ENCODE measurements at places on chromosomes 11 and 22.

GRCh38 chr11:69893631-69894030 is 74.4 kb upstream of the FGF3 start:
- DNase-seq, result no peak

DNA sequence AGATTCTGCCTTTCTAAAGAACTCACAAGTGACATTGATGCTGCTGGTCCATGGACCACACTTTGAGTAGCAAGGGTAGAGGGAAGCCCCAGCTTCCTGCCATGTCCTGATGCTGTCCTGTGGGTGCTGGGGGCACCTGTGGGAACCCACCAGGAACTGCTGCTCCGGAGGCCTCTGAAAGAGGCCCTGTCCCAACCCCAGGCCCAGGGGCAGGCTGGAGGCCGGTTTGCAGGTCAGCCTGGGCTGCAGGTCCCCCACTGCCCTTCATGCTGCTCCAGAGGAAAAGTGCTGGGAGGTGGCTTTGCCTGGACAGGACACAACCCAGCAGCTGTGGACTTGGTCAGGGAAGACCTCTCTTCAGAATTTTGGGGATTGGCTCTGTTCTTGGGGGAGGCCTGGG is 44.8 kb upstream of the SLC22A12 start:
- DNase-seq, result no peak

- DNase-seq, result no peak
These were observed 2.2 kb upstream of the SLC35C1 start for GRCh38 chr11:45802531-45803317.

DNA sequence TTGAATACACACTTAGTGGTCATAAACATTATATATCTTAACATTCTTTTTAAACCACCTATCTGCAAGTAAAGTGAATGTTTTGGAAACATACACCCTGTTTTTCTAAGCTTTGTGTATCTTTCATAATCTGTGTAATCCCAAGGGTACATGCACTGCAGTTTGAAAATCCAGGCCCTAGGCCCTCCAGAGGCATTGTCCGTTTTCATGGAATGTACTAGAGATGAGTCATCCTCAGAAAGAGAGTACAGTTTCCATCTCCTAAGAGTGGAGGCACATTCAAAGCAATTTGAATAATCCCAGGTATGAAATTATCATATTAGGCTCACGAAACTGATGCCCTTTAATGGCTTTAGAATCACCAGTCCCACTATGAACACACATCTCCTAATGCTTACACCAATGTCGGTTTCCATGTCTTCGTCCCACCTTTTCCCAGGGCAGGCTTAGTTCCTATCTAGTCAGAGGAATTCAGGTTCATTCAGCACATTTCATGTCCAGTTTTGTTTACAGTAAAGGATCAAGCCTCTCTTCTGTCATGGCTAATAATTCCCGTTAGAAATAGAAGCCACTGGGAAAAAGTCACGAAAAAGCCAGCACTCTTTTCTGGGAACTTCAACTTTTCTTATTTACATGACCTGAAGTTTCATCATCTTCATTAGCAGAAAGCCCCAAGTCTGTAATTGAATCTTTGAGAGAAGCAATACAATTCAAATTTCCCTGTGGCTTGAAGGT is 39.5 kb upstream of the CD44 start:
- DNase-seq, result no peak

DNA sequence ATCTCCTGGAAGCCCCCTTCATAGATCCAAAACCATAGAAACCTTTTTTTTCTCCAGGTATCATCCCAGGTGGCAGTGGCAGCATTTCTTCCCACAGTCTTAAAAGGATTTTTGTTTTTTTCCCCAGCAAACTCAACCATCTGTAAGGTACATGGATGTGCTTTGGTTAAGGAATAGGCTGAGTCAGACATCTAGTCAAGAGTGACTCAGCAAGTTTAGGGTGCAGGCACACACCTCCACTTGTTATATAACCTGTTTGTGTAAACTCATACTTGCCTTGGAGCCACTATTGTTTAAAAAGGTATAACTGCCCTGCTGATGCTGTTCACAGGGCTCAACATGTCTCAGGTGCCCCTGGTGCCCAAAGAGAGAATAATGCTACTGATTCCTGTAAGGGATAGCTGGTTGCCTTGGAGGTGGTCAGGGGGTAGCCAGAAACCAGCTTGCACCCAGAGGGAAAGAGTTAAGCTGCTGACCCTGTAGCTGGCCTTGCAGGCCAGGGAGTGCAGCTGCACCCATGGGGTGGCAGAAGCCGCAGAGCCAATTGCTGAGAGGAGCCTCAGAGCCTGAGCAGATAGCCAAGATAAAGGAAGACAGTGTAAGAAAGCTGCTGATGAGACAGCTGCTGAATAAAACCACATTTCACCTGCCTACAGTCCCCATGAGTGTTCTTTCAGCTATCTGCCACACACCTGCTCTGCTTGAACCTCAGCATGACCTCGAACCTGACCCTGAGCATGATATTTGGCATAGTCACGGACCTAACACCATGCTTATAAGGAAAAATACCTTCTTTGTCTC is 1726.1 kb upstream of the RAG2 start:
- no peak for DNase-seq

- peak; percentile 87 for DNase-seq
These were observed at the start of gene ABTB2 for GRCh38 chr11:34357701-34358257. TSS of gene ABTB2 (minus strand) at chr11:34358010.

GRCh38 chr11:46038529-46038928 is 82.7 kb downstream of the PHF21A start:
- DNase-seq, result no peak

GRCh38 chr22:37273126-37273845 is 9.0 kb upstream of the CYTH4 start:
- DNase-seq, result no peak

DNA sequence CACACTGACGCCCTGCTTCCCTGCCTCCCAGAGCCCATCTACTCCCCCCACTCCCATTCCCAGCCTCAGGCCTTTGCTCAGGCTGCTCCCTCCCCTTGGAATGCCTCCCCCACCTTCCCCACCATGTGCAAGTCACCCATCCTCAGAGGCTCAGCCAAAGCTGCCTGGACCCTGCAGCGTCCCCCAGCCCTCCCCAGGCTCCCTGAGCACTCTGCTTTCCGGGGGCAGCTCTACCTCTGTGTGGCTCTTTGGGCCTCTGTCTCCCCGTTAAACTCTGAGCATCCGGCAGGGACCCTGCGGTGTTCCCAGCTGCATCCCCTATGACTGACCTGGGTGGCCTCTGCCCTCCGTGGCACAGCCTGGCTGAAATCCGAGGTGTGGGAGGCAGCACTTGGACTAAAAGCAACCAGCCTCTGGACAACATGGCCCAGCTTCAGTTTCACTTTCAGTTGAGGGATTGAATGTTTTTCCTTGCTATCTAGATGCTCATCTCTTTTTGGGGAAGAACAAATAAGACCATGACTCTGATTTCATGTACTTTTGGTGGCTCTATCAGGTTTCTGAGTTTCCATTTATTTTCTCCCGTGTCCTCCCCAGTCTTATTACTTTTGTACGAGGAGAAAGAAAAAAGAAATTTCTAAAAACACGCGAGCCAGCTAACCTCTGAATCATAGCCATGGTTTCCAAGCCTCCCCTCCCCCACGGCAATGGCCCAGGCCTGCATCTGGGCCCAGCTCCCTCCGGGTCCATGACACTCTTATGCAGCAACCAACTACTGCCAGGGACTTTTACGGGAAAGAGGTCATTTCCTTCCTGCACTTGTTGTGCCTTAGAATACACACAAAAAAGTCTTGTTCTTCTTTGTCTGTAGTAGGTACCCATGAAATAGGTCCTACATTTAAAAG is 3.8 kb downstream of the APOL3 start:
- DNase-seq, result no peak

- DNase-seq, result no peak
These were observed 363.3 kb downstream of the METTL15 start for GRCh38 chr11:28471537-28471936.

- DNase-seq, result no peak
These were observed at the start of gene KCNA4 for GRCh38 chr11:30016588-30017363. TSS of gene KCNA4 (minus strand) at chr11:30017030. CDS start at chr11:30012678, 4,352 bp downstream.

- DNase-seq, result no peak
These were observed 84.0 kb upstream of the PITPNB start for GRCh38 chr22:28002863-28003565.

DNA sequence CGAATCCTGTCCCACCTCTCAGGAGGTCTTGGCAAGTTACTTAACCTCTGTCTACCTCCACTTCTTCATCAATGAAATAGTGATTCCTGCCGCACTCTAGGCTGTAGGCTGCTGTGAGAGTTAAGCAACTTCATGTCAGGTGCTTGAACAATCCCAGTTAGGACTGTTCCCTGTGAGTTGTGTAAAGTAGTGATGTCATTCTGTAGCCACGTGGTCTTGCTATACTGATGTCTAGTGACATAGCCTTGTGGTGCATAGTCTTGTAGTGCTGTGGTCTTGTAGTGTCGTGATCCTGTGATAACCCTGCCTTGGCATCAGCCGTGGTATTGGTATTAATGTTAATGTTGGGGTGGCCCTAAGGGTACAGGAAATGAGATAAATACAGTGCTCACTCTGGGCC is 30.3 kb upstream of the PRR5 start:
- DNase-seq, result no peak

GRCh38 chr11:28417601-28418323 is 309.6 kb downstream of the METTL15 start:
- no peak for DNase-seq

GRCh38 chr11:110000031-110000502 is 93.1 kb upstream of the ZC3H12C start:
- no peak for DNase-seq

DNA sequence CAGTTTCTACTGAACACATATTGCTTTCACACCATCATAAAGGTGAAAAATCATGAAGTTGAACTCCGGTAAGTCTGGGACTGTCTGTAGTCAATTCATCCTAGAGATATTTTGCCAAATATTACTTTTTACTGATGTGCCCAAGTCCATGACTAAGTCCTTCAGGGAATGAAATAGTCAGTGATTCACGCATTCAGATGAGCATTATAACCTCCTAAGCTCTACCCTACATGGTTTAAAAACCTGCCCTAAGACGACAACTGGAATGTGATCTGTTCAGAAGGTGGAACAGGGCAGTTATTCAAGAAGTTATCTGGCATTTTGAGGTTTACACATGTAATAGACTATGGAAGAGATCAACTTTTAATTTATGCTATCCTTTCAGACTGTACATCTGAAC is 125.6 kb downstream of the TRPC6 start:
- DNase-seq, result no peak

DNA sequence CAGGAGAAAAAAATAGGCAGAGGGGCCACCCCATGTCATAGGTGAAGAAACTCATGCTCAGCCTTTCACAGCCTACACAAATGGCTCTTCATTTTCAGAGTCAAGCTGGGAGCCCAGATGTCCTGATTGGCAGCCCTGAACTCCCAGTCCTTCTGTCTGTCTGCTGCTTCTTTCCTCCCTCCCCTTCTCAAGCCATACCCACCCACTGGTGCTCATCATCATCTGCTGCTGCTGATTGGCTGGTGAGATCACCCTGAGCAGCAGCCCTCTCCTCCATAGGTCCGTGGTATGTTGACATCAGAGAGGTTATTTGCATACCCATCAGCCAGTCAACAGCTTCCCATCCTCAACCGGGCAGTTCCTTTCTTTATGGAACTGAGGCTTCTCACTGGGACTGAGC is 46.1 kb upstream of the PRDM11 start:
- no peak for DNase-seq

DNA sequence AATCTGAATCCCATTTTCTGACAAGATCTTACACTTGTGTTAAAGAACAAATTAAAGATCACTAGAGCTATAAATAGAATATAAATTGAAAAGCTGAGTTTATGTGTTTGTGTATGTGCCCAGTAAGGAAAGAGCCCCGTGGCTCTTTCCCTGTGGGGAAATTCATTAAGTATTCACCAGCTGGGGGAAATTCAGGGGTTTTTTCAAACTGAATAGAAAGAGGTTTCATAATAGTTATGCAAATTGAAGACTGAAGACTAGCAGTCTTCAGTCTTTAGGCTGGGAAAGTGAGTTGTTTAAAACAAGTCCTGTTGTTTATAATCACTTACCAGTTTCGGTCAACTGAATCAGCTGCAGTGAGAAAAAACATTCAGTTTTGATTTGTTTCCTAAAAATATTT is 11.3 kb upstream of the MS4A7 start:
- no peak for DNase-seq

DNA sequence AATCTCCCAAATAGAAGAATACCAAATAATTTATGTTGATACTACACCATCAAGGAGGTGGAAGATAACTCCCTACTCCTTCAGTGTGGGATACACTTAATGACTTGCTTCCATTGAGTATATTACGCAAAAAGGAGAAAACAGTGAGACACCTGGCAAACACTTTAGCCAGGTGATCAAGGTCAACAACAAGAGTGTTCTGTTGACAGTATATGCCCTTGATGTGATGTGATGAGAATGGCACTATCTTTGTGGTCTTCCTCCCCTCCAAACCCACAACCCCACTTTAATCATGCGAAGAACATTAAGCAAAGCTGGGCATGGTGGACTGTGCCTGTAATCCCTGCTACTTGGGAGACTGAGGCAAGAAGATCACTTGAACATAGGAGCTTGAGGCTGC is 26.0 kb downstream of the MAPK1 start:
- DNase-seq, result no peak

- DNase-seq, result no peak
These were observed 9.6 kb downstream of the ADM start for GRCh38 chr11:10314199-10315072.

- DNase-seq, result no peak
These were observed 32.3 kb upstream of the JAM3 start for GRCh38 chr11:134036492-134037045.

DNA sequence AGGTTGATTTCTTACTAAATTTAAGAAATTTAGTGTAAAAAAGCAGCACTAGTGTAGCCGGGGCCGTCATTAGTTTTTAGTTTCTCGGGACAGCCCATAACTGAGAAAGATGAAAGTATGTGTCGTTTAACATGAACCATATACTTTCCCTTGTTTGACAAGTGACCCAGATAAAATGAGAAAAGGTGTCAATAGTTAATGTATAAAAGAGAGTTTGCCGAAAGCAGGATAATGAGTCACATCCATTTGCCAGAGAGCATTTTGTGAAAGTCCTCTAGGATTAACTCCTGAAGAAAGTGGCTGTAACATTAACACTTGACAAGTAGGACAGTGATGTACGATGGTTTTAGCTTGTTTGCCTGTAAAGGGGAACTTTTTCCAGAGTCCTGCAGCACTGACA is 13.5 kb downstream of the OR52K1 start:
- no peak for DNase-seq

DNA sequence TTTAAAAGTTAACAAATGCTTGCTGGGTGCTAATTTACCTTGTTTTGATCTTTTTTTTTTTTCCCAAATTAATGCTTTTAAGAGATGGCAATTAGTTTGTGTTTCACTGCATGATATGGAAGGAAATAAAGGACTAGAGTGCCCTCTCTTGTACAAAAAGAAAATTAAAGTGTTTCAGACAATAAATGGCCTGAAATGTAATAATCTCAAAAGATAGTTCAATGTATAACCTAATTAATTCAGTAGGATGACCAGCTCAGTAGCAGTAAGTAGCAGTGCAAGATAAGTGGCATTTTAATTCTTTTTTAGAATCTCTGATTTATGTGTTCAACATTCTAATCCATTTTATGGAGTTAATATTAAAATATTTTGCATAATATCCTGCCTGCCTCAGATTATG is 39.9 kb upstream of the MYO18B start:
- DNase-seq, result no peak

DNA sequence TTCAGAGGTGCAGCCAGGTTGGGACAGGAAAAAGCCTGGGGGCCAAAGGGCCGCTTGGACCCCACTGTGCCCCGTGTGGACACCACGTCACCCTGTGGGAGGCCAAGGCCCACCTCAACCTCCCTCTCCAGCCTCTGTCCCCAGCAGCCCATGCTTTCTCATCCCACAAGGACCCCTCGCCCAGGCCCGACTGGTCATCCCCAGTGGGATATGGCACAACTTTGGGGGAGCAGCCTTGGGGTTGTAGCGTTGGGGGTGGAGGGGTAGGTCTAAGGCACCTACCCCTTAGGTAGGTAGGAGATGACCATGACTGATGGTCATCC is 44.0 kb downstream of the IGF2 start:
- no peak for DNase-seq
